ENCODE measurements at places on chromosomes 12 and 14. TPM values are rescaled to one million over a fixed set of nuclear protein-coding genes. Genes with fewer than 3 reads are reported as not detected.

DNA sequence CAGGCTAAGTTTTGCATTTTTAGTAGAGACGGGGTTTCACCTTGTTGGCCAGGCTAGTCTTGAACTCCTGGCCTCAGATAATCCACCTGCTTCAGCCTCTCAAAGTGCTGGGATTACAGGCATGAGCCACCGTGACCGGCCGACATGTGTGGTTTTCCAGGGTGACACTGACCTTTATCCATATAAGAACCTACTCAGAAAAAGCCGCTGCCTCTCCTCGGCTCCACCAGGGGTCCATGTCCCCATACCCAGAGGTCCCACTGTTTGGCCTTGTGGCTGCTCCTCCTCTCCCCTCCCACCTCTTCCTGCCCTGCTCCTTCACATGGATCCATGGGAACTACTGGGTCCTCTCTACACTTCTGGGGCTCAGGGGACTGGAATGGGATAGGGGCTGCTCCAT is 64.6 kb downstream of the PTPN21 start:
- H3K27me3 ChIP-seq: peaks cover 16% of the 10 kb centered on the region
- H3K27ac ChIP-seq: no peak overlapping the region
- H3K36me3 ChIP-seq: no peaks in the 10 kb centered on the region
- DNase-seq: no peak
- H3K4me3 ChIP-seq: no peak overlapping the region

DNA sequence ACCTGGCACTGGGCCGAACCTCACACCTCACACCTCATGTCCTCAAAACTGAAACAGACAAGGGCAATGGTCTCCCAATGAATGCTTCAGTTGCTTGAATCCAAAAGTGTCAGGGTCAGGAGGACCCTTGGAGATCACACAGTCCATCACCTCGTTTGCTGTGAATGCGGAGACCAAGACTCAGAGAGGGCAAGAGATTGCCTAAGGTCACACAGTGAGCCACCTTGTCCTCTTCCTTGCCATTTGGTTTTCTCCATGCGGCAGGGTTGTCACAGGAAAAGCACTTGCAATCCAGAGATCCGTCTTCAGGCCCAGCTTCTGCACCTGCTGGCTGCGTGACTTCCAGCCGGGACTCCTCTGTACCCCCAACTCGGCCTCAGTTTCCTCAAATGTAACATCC is 28.0 kb downstream of the MVK start:
- no peak overlapping the region for H3K27ac ChIP-seq
- H3K4me1 ChIP-seq: peaks cover 14% of the 10 kb centered on the region
- H3K4me3 ChIP-seq: no peak overlapping the region

SELPLG gene
- polyA plus RNA-seq: 29.6 TPM

RNASE4 gene
- 0.52 TPM for polyA plus RNA-seq

GRCh38 chr14:59406454-59407245 is 58.5 kb downstream of the GPR135 start:
- H3K27me3 ChIP-seq: peaks cover 19% of the 10 kb centered on the region
- H3K36me3 ChIP-seq: peaks cover 8% of the 10 kb centered on the region
- H3K4me3 ChIP-seq: no peak overlapping the region
- H3K4me1 ChIP-seq: no peaks in the 10 kb centered on the region
- H3K27ac ChIP-seq: no peak overlapping the region

DNA sequence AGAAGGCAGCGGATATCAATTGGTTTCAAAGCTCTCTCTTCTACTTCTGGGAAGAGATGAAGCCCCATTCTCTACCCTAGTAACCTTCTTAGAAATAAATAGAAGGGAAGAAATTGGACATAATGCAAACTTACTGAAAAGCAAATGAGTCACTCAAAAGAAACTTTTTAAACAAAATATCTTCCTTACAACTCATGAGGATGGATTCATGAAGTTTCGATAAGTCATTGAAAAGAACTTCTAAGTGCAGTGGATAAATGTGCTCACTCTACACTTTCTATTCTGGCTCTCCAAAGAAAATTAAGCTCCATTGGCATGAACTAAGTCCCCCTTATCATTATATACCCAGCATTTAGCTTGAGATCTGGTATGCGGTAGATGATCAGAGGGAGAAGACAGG is 899.5 kb downstream of the RPS29 start:
- H3K4me1 ChIP-seq: no peaks in the 10 kb centered on the region
- no peak overlapping the region for H3K4me3 ChIP-seq
- no peak for DNase-seq
- H3K27ac ChIP-seq: no peak overlapping the region

VRTN gene
- polyA plus RNA-seq: not detected

OAS1 gene
- 64.6 TPM for polyA plus RNA-seq

Measured in naive B cell (primary cell).